ENCODE measurements at places on chromosomes 5 and 9.
A peak's percentile ranks its signal among the peaks of the same experiment; 100 is the strongest.

GRCh38 chr9:115671236-115671962, 482.2 kb upstream of the PAPPA start:
- no peak for DNase-seq

- DNase-seq = no peak
Observed at GRCh38 chr9:38443181-38443580, 18.9 kb upstream of the IGFBPL1 start.

GRCh38 chr5:141040093-141040770, 10.9 kb upstream of the PCDHB1 start:
- DNase-seq = no peak

DNA sequence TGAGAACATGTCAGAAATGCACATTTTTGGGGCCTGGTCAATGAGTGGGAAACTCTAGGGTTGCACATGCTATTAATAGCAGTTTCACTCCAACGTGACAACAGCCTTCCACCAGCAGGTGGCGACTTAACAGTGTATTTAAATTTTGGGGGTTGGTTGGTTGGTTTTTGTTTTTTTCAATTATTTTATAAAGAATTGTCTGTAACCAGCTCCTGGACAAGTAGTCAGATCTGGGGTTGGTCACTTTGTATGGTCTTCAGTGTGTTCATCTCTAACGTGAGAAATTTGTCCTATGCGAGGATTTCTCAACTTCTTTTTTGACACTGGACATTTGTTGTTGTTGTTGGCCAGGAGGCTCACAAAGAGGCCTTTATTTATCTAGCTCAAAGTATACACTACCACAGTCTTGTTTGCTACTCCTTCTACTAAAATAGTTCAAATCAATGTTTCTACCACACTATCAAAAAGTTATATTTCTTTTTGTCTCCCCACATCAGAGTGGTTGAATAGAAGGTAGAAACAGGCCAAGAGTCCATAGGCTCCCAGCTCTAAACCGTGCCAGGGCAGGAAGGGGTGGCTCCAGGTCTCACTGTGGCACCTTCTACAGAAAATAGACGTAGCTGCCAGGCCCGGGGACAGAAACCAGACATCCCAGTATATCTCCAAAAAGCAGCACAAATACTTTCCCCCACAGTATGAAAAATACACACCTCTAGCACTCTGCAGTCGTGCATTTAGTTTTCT, 110.4 kb downstream of the TRPM6 start:
- peak; percentile 70 for DNase-seq

- no peak for DNase-seq
Observed at GRCh38 chr5:179267671-179268083, 77.6 kb downstream of the ADAMTS2 start.

DNA sequence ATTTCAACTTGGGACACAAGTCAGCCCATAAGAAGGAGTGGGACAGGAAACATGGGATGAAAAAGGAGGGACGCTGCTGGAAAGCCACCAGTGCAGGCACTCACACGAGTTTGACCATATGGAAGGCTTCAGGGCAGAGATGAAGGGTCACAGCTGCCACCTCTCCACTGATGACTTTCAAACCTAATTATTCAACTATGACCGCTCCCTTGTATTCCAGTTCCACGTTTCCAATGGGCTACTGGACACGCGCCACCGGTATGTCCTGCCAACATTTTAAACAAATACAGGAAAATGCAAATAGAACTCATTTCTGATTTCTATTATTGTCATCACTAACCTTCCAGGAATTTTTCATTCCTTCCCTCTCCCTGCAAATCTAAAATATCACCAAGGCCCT, 134.7 kb downstream of the SLC1A3 start:
- no peak for DNase-seq

DNA sequence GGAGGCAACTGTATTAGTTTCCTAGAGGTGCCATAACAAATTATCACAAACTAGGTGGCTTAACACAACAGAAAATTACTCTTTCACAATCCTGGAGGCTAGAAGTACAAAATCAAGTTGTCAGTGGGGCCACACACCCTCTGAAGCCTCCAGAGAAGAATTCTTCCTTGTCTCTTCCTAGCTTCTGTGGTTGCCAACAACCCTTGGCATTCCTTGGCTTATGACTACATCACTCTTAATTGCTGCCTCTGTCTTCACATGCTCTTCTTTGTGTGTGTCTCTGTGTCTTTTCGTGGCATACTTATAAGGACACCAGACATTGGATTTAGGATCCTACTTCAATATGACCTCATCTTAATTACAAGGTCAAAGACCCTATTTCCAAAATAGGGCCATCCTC, 327.5 kb downstream of the CHSY3 start:
- no peak for DNase-seq

DNA sequence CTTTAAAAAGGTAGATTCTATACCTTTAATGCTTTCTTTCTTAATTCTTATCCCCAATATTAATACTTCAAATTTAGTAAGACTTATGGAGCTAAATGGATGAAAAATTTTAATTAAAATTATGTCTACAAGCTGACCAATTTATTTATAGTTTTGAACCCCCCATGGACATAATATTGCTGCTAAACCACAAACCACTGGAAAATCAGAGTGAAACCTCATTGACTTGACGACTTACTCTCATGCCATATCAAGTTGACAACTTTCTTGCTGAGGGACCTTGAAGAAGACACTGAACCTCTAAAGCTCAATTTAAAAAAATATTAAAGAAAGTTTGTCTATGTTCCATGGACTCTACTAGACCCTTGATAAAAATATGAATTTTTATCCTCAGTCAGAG, 653.7 kb downstream of the TLE1 start:
- DNase-seq = no peak

DNA sequence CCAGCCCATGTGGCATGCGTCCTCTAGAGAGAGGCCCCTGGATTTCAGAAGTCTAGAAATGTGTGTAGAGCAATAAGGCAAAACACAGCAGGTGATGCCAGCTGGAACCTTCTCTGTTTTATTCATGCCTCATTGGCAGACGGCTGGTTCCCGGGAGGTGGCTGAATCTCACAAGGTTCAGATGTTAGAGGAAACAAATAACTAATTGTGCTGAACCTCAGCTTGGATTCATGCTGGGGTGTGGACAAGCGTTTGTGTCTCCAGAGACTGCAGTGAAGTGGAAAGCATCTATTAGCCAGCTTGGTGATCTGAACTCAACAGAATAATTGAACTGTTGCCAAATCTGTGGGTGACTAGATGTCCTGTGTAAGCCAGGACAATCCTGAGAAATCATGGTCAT, 131.1 kb upstream of the NR4A3 start:
- DNase-seq = no peak

GRCh38 chr9:33273266-33273971, 8.6 kb downstream of the CHMP5 start:
- no peak for DNase-seq

- no peak for DNase-seq
Observed at GRCh38 chr5:89457411-89458331, 574.7 kb upstream of the MEF2C start.

GRCh38 chr9:134364391-134365114, 38.3 kb downstream of the RXRA start:
- DNase-seq = peak; percentile 8

Measured in activated naive CD4-positive, alpha-beta T cell treated with Interleukin-2 at 50 U/mL for 16 hours (primary cell).